Bronchus fibroblast of lung (primary cell): ENCODE measurements at places on chromosomes 11 and 22. TPM values are rescaled to one million over a fixed set of nuclear protein-coding genes. Genes with fewer than 3 reads are reported as not detected.

Gene QSER1
- total RNA-seq = 6.2 and 9.8 TPM in 2 replicates

Gene FGF3
- not detected in 2 replicates for total RNA-seq

Gene ADAMTS15
- total RNA-seq = 5.5 TPM in 2 replicates

Gene JAML
- total RNA-seq = not detected in 2 replicates

Gene MRGPRX4
- not detected in 2 replicates for total RNA-seq

Gene RGL4
- not detected in 2 replicates for total RNA-seq

Gene OR52J3
- not detected in 2 replicates for total RNA-seq

Gene IGLL5
- not detected in 2 replicates for total RNA-seq

Gene FAU
- total RNA-seq = 604 and 715 TPM in 2 replicates

Gene CFAP300
- total RNA-seq = 1.5 and 3.3 TPM in 2 replicates

Gene CCDC15
- 3.4 and 4.0 TPM in 2 replicates for total RNA-seq

Gene CASP1
- total RNA-seq = 19.3 and 23.9 TPM in 2 replicates

Gene SCT
- total RNA-seq = not detected in 2 replicates

Gene MSANTD2
- 6.5 and 7.1 TPM in 2 replicates for total RNA-seq

Gene MMP13
- total RNA-seq = not detected in 2 replicates

Gene C22orf15
- 1.2 and 1.3 TPM in 2 replicates for total RNA-seq

Gene GRM5
- under 0.01 TPM in 1 of 2 replicates, not detected in the other for total RNA-seq

Gene HMGXB4
- 12.9 and 15.5 TPM in 2 replicates for total RNA-seq

Gene MUC6
- total RNA-seq = not detected in 2 replicates

Gene NLRP14
- total RNA-seq = not detected in 2 replicates
